ENCODE measurements at places on chromosomes 6 and 20.

DNA sequence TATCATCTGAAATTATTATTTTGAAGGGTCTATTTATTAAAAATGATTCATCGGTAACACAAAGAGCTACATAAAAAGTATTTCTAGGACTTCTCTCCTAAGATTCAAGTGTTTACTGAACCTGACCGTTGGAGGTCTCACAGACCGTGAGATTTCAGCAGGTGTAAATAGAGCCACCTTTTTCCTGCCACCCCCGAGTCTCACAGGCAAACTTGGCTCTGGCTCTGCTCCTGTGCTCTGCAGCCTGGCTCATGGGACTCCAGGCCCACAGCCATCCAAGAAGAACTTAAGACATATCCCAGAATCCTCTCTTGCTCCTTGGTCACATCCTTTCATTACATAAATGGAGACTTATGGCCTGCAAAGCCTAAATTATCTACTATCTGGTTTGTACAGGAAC, 67.8 kb upstream of the AGPAT4 start:
- no peak for DNase-seq

- no peak for DNase-seq
These were observed 52.9 kb upstream of the SLC22A16 start for GRCh38 chr6:110529355-110529754.

GRCh38 chr6:36780442-36781177, 58.6 kb downstream of the CPNE5 start:
- DNase-seq = no peak

GRCh38 chr6:21791581-21791980, 198.0 kb downstream of the SOX4 start:
- no peak for DNase-seq

DNA sequence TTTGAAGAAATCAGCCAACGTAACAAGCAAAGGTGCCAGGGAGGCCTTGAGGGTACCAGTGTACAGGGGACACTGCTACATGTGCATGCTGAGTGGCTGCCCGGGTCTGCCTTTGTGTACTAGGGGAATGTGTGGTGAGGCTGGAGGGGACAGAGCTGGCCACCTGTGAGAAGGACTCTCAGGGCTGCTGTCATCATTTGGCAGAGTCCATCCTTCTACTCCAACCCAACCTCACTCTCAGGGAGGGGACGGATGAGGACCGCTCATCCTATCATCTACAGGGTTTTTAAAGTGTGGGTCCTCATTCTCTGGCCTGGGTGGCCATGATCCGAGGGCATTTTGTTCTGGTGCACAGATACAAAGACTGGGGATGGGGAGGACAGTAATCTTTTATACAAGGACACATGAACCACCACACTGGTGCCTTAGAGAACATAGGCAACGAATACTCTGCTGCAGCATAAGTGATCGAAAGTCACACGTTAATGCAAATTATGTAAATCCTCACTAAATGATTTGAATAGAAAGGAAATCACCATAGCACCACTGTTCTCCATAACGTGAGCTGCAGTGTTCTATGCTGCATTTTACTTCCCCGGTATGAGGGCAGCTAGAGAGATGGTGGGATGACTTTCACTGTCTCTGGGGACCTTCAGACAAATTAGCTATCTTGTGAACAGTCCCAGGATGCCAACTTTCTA, 181.4 kb downstream of the GMPR start:
- DNase-seq = no peak

DNA sequence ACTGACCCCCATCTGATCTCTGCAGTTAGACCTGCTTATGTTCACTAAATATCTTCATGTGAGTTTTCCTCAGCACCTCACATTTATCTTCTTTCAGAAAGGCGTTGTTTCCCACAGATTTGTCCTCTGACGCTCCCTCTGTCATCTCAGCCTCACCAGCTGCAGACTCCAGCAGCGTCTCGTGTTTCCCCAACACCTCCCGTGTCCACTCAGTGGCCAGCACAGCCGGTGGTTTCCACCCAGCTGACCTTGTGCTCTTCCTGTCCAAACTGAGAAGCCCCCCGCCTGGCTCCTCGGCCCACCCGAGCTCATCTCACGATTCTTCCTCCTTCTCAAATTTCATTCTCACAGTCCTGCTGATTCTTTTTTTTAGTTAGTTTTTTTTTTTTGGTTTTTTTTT, 12.5 kb downstream of the ERMARD start:
- no peak for DNase-seq

DNA sequence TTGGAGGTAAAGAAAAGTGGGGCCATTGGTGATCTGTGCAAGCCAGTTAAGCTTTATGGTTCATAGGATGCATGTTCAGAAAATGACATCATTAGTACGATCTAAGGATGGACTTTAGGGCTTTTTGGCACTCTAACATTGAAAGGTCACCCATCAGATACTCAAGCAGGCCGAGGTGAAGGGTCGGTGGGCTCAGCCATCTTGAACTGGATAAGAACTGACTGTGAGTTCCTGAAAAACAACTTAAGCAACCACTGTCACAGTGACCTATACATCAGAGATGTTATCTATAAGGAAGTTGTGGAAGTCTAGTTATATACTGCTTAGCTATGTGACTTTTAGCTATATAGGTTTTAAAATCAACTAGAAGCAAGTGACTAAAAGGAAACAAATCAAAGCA, 13.0 kb upstream of the ITCH start:
- no peak for DNase-seq

- no peak for DNase-seq
These were observed 311.8 kb downstream of the CD83 start for GRCh38 chr6:14429396-14429795.

- DNase-seq = no peak
These were observed 26.7 kb downstream of the TRERF1 start for GRCh38 chr6:42424906-42425474.

DNA sequence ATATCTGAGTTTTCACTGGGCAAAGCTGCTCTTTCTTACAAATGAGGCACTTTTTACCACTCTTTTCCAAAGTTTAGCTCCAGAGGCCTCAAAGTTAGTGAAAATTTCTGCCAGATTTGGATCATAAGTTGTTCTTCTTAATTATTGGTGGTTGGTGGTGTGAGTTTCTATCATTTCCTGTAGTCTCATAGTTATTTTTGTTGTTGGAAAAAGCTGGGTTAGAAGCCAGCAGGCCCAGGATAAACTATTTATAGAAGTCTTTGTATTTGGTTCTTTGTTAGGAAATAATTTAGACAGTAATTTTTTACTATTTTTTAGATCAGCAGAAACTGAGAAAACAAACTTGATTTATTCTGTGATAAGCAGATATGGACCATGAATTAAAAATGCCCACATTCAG, 10.6 kb downstream of the PFDN4 start:
- no peak for DNase-seq

- no peak for DNase-seq
These were observed 40.2 kb upstream of the CRISP1 start for GRCh38 chr6:49906526-49906925.

- no peak for DNase-seq
These were observed 2.7 kb downstream of the BMP2 start for GRCh38 chr20:6769903-6770785.

DNA sequence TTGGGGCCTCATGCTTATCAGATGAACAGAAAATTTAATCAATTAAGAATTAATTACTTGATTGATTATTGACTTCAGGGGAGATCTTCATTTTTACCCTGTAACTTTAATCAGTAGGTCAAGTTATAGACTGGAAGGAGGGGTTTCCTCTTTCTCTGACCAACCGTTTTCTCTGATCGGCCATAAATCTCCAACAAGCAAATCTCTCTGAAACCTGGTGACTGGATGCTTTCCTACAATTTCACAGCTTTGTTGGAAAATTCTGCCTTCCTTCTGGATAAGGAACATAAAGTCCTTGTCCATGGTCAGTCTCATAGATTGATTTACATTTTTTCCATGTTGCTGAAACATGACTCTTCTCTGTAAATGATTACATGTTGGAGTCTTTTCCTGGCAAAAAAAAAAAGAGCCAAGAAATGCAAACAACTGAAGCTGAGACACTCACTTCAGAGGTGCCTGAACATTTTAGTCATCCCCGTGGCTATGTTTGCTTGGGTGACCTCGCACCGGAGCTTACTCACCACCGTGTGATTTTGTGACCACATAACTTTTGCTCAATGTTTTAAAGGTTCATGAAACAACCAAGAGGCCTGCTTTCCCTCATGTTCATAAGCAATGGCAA, 31.0 kb downstream of the IRF4 start:
- DNase-seq = no peak

DNA sequence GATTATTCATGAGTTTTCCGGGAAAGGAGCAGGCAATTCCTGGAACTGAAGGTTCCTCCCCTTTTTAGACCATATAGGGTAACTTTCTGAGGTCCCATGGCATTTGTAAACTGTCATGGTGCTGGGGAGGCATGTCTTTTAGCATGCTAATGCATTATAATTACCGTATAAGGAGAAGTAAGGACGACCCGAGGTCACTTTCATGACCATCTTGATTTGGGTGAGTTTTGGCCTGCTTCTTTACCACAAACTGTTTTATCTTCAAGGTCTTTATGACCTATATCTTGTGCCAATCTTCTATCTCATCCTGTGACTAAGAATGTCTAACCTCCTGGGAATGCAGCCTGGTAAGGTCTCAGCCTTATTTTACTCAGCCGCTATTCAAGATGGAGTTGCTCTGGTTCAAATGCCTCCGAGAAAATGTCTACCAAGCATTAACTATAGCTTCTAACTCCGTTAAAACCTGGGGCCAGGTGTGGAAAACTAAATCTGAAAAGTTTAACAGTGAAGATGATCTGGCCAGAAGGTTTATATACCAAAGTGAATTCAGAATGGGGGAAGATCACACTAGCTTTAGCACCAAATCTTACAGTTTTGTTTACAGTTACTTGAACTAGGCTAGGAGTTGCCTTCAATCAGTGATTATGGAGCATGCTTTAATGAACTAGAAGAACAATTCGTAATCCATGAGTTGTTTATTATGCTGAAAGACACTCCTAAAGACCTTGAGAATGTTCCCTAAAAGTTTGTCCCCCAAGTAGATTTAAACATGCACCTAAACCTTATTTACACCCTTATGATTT, 80.0 kb upstream of the TOP1 start:
- no peak for DNase-seq

Measured in right lung (tissue), 10 donors.